ENCODE measurements at places on chromosomes 12 and 14. TPM values are rescaled to one million over a fixed set of nuclear protein-coding genes. Genes with fewer than 3 reads are reported as not detected.

The OLR1 gene
- total RNA-seq = not detected

The NKX2-8 gene
- total RNA-seq = not detected

The ARMH4 gene
- total RNA-seq = 6.8 TPM

The HRK gene
- 0.52 TPM for total RNA-seq

The APOF gene
- total RNA-seq = not detected

The NANOG gene
- total RNA-seq = 0.52 TPM

The USP15 gene
- total RNA-seq = 38.1 TPM

The PTHLH gene
- total RNA-seq = 0.52 TPM

The NAV3 gene
- 32.9 TPM for total RNA-seq

The SLC22A17 gene
- 12.5 TPM for total RNA-seq

The STXBP6 gene
- 17.7 TPM for total RNA-seq

The AQP5 gene
- total RNA-seq = 1.0 TPM

The PAPOLA gene
- total RNA-seq = 117 TPM

The KRT81 gene
- total RNA-seq = not detected

The TMEM229B gene
- 0.52 TPM for total RNA-seq

The GALC gene
- total RNA-seq = 24.5 TPM

The AKAP6 gene
- 102 TPM for total RNA-seq

The KRT85 gene
- total RNA-seq = 0.52 TPM

The ALDH1L2 gene
- total RNA-seq = 6.3 TPM

The SLCO1C1 gene
- not detected for total RNA-seq

The RASSF3 gene
- total RNA-seq = 31.8 TPM

The OAS3 gene
- 6.3 TPM for total RNA-seq

The TEAD4 gene
- 30.3 TPM for total RNA-seq

The SLC8A3 gene
- 13.0 TPM for total RNA-seq

The TAS2R9 gene
- total RNA-seq = 0.52 TPM

The ACOT4 gene
- 0.52 TPM for total RNA-seq

Data from skeletal muscle tissue (tissue), 5 donors.